ENCODE measurements at places on chromosomes 1 and 21.

GRCh38 chr21:41043014-41043413 is 124.9 kb upstream of the BACE2 start:
- no peak for DNase-seq

- DNase-seq: no peak
Observed at GRCh38 chr1:67838180-67838910, 5.1 kb upstream of the GNG12 start.

GRCh38 chr1:7520496-7520895 is 250.6 kb upstream of the VAMP3 start:
- DNase-seq: no peak

- DNase-seq: no peak
Observed at GRCh38 chr1:29786791-29787732, 550.7 kb downstream of the PTPRU start.

GRCh38 chr1:234368320-234369032 is 4.8 kb upstream of the COA6 start:
- no peak for DNase-seq

- no peak for DNase-seq
Observed at GRCh38 chr1:37718901-37719571, 26.7 kb downstream of the CDCA8 start.

DNA sequence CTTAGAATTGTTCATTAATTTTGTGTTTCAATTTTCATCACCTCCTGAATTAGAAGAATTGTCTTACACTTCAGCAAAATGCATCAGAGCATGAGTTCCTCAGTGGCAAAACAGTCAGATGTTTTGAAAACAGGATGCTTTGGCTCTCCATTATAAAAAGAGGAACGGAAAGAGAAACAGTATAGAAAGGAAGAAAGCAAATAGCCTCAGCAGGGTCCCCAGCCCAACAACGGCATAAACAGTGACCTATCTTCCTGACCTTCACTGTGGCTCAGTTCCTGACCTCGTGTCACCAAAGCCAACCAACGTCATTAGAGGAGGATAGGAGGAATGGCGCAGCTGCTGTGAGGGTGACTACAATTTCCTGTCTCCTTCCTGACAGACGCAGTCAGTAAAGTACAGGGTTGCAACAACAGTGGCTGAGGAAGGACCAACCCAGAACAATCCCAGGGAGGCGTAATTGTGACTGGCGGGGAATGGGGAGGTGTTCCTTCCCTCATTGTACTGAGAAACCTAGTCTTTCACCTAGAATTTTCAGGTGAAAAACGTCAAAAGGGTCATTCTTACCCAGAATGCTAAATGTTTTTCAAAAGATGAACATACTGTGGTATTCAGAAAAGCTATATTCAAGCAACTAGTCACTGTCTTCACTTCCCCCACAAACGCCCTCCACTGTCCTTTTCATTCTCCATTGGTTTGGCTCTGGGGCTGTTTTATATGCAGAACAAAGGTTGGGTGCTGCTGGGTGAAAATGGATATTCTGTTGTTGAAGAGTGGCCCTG is 197.9 kb upstream of the SGIP1 start:
- DNase-seq: no peak

DNA sequence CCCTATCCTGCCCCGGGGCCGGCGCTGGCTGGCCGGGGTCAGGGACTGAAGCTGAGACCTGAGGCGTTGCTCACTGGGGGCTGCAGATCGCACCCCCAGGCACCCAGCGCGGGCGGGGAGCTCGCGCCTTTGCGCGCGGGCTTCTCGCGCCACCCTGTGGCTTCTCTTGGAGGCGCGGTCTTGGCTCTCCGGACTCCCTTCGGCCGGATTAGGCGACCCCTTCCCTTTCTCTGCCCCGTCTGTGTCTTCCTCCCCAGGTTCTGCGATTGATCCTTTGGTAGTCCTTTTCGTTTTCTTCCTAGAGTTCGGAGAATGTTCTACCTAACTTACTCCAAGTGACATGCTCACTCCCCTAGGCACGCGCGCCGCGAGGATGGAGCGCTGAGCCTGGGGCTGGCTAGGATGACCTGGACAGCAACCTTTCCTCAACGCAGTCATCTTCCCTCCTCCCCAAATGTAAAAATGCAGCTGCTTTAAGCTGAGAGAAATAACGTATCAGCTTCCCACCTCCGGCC is 495 bp upstream of the NTRK1 start:
- DNase-seq: no peak

DNA sequence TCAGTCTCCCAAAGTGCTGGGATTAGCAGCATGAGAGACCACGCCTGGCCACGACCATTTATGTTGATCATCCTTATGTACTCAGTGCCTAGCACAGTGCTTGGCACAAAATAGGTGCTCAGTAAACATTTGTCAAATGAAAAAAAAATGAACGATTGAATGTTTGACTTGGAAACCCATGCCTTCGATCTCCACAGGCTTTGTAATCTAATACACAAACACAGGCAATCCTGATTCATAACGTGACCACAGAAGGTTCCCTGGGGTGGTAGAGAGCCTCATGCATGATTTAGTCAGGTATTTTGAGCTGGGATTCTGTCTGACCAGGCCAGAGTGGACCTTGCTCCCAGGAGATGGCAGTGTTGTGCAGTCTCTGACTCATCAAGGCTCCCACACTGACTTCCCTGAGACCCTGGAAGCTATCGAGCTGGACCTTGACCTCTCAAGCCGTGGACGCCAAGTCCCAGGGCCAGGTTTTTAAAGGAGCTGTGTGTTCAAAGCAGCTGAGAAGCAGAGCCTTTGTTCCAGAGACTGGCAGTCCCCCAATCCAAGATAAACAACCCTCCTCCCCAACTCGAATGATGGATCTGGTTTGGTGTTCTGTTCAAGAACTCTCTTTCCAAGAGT is 81.1 kb downstream of the PGM1 start:
- DNase-seq: peak; percentile 53

DNA sequence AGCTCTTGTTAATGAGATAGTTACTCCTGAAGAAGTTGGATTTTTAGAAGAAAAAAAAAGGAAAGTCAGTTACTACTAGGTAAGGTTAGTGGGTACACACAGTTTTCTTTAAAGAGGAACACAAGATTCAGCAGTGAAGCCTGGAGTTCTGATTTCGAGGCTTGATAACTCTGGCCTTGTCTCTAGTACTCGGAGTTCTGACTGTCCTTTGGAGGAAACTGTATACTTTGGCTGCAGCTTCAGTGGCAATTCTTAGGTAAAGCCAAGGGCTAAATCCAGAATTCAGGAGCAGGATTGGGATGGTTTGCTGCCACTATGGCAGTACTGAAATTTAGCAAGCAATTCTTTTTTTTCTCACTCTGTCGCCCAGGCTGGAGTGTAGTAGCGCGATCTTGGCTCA is 9.2 kb downstream of the ACADM start:
- DNase-seq: no peak

- DNase-seq: peak; percentile 62
Observed at GRCh38 chr1:183093786-183094298, 70.6 kb downstream of the LAMC1 start.

- DNase-seq: no peak
Observed at GRCh38 chr21:28788030-28788429, 204.6 kb downstream of the LTN1 start.

DNA sequence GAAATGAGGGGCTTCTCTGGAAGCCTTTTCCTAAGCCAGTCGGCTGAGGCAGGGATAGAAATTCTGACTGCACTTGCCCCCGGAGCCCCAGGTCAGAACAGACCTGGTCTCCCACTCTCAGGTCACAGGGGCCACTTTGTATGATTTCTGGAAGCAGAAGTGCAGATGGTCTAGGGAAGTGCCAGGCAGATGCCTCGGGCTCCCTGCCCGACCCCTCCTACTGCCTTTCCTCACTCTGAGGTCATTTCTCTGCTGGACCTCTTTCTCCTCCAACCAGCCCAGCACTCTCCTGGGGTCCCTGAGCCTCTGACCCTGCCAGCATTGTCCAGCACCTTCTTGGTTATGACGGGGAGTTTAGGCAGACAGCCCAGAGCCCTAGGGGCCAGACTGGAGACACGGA is 8.7 kb downstream of the RUNX3 start:
- DNase-seq: no peak

DNA sequence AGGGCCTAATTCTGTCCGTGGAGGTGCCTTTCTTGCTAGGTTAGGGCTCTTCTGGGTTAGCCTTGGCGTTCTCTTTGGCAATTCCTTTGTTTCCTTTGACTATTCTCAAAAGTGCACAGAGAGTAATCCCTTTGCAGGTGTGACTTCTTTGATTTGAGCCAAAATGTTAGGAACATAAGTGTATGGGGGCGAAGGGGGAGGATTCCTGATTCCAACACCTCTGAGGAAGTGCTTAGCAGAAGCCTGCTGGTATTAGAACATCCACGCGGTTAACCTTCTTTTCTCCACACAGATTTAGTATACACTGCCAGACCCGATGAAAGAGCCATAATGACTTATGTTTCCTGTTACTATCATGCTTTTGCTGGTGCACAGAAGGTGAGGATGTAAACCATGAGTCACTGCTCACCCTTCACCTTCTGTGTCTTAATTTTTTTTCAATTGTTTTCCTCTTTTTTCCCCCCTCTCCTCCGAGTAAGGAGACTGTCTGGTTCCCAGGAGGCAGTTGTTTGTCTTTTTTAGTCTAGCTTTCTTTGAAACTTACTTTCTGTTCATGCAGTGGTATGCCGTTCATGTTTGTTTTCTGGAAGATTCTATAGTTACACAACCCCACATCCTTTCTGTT is 48.0 kb downstream of the ACTN2 start:
- DNase-seq: no peak

GRCh38 chr1:117008656-117009055 is 7.1 kb downstream of the CD101 start:
- no peak for DNase-seq

GRCh38 chr21:41411449-41412089 is 14.5 kb upstream of the MX1 start:
- no peak for DNase-seq

DNA sequence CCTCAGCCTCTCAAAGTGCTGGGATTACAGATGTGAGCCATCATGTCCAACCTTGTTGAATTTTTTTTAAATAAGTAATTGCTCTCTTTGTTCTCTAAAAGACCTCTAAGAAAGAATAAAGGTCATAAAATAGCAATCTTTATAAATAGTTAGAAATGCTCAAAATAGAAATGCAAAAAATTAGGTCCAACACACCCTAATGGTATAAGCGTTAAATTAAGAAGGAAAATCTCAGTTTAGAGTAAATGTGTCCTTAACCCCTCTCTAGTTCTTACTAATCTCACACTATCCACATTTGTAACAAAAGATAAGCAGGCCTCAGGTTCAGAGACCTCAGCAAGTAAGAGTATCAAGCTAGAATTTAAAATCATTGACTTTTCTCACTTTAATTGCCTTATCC is 38.3 kb upstream of the GLIS1 start:
- DNase-seq: no peak

GRCh38 chr1:56115701-56116100 is 463.7 kb downstream of the PLPP3 start:
- no peak for DNase-seq

DNA sequence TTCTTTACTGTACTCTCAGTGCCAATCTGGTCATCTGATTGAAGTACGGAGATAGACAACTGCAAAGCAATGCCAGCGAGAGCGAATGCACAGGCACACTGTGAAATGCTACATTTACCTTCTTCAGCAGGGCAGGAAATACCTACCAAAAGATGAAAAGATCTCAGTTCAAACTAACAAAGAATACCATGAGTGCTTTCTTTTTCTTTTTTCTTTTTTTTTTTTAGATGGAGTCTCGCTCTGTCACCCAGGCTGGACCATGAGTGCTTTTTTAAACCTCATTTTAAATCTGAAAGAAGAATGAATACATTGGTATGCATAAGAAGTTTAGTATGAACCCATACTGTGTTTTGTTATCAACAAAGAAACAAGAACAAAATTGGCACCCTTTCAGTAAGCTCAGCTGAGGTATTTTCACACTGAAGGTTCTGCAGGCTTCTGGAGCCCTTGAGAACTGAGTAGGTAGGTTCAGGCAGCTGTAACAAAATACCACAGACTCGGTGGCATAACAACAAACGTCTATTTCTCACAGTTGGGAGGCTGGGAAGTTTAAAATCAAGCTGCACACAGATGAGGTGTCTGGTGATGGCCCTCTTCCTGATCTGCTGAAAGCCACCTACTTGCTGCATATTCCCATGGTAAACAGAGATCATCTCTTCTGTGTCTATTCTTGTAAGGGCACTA is 1.7 kb upstream of the CHI3L2 start:
- no peak for DNase-seq

- DNase-seq: no peak
Observed at GRCh38 chr1:10398278-10398733, 558 bp upstream of the PGD start.

GRCh38 chr1:109814993-109815786 is 51.5 kb upstream of the EPS8L3 start:
- no peak for DNase-seq

DNA sequence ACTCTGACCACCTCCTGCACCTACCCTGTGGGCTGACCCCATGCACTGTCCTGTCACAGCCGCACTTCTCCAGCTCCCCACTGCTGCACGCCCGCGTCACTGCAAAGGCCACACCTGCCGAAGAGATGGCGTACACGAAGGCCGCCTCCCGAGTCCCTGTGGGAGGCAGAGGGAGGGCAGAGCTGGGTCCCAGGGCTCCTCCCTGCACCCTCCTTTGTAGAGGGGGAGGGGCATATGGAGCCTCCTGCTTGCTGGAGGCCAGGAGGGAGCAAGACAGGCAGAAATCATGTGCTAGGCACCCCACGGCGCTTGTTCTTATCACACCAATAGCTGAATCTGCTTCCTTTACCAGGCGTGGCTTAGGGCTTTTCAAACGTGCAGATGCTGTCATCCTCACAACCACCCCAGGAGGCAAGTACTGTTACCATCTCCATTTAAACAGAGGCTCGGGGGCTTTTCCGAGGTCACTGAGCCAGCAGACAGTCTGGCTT is 21.4 kb downstream of the WNT4 start:
- no peak for DNase-seq

- DNase-seq: no peak
Observed at GRCh38 chr1:152786077-152786476, at the start of gene LCE1E. Gene LCE1E, plus strand, starts transcription at chr1:152786257. Its CDS starts 1,043 bp downstream, at chr1:152787300.

GRCh38 chr1:171372418-171373084 is 58.6 kb downstream of the FMO4 start:
- DNase-seq: no peak

DNA sequence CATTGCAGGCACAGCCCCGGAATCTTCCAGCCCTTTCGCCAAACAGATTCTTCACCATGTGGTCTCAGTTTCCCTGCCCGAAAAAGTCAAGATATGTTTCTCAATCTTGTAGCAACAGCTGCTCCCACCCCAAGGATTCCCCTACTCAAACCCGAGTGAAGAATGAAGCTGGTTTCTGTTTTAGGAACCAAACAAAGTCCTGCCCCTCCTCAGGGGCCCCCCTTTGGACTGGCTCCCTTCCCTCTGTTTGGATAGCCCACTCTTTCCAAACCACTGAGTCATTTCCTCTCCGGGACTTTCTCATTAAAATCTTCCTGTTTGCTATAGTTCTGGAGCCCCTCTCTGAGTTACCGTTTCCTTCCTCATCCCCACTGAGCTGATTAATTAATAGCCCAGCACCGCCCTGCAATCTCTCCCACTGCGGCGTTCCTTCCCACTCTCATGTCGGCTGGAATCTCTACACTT is 100.9 kb downstream of the TSEN15 start:
- peak; percentile 49 for DNase-seq

DNA sequence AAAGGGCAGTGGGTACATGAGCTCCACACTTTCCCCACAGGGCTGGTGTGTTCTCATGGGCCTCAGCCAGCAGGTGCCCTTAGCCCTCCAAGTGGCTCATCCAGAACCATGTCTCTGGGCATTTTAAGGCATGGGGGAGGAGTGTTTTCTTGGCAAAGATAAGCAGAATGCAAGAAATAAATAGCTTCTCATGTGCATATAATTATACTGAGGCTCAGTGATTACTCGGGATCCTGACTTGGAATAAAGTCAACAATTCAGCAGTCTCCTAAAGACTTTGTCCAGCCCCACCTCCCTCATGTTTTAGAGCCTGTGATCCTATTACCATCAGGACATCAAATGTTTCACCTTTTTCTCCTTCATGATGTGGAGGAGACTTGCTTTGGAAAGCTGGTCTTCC is 92.7 kb upstream of the COG2 start:
- no peak for DNase-seq

All from fibroblast of skin of left biceps (primary cell).